ENCODE measurements at places on chromosomes 16 and 17.

DNA sequence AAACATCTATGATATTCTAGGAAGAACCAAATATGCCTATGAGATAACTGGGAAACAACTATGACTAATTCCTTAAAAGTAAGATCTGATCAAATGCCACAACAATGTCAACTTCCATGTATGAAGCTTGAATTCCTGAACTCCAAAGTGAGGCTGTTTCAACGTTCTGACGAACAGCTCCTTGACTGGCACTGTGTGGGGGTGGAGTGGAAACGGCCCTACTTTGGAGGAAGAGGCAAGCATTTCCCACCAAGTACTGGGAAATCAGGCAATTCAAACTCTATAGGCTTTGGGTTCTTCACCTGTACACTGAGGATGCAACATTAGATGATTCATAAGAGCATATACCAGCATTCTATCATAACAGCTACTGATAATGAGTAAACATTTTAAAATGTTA is 187.2 kb downstream of the CDK5R1 start:
- DNase-seq, result no peak

DNA sequence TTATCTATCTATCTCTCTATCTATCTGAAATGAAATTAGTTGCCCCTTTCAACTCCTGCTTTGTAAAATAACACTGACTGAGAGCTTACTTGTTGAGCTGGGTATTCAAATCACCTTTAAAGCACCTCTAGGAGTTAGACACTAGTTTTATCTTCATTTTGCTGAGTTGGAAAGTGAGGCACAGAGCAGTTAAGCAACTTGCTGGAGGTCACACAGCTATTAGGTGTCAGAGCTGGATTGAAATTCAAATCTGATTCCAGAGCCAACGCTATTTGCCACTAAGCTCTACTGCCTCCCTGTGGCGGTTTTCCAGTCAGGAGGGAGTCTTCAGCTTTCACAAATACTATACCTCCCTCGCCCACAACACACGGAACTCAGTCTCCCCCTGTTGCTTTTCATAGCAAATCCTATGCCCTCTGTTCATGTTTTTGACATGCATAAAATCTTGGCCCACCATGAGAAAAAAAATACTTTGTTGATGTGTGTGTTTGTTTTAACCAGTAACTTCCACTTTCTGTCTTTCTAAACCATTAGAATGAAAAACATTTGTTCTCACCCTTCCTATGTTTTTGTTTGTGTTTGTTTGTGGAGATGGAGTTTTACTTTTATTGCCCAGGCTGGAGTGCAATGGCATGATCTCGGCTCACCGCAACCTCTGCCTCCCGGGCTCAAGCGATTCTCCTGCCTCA is 74.8 kb upstream of the SMURF2 start:
- DNase-seq, result no peak

DNA sequence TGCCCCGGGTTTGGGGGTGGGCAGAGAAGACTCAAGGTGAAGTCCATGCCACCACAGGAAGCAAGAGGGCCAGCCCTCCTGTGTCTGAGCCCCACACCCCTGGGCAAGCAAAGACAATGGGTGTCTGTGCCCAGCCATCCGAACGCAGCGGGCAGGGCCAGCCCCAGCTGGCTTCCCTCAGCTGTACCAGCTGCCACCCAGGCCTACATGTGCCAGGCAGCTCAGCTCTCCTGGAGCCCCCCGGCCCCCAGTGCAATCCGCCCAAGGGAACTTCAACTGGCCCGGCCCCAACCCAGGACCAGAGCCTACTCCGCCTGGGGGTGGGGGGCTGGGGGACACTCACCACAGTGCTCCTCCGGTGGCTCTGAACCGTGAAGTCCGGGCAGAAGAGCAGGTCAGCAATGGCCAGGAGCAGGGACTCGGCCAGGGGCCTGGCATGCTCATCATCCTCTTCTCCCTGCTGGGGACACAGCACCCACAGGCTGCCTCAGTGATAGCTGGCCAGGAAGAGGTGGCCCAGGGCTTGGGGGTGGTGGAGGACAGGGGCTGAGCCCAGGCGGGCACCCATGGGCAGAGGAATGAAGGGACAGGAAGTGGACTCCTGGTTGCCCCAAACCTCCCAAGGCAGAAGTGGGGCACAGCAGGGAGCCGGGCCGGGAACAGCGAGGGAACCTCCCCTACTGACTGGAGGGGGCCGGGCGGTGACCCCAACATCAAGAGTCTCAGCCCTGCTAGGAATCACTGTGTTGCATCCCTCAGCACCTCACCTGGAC is 9.8 kb downstream of the HID1 start:
- DNase-seq, result no peak

GRCh38 chr16:83389751-83390150 is 418.0 kb upstream of the HSBP1 start:
- DNase-seq, result no peak

- no peak for DNase-seq
Measured at GRCh38 chr16:47045023-47045422, 71.5 kb upstream of the DNAJA2 start.

DNA sequence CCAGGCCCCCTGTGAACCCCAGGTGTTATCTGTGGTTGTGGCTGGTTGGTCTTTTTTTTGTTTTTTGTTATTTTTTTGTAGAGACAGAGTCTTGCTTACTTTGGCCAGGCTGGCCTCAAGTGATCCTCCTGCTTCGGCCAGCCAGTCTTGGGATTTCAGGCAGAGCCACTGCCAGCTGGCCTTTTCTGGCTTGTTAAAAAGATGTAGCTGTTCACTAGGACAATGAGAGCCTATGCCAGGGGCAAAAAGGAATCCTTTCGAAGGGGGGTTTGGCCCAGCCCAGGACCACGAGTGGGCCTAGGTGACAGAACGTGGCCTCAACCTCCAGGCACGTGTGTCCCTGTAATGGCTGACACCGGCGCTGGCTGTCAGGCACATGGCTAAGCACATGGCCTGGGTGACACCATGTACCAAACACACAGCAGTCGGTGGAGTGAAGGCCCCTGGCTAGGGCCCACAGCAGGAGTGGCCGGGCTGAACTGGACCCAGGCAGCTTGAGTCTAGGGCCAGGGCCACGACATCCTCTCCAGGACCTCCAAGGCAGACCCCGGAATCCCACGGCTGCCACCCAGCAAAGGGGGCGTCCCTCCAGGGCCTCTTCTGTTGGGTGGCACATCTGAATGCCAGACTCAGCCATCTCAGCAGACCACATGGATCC is 6.9 kb upstream of the SLC38A8 start:
- DNase-seq, result no peak

DNA sequence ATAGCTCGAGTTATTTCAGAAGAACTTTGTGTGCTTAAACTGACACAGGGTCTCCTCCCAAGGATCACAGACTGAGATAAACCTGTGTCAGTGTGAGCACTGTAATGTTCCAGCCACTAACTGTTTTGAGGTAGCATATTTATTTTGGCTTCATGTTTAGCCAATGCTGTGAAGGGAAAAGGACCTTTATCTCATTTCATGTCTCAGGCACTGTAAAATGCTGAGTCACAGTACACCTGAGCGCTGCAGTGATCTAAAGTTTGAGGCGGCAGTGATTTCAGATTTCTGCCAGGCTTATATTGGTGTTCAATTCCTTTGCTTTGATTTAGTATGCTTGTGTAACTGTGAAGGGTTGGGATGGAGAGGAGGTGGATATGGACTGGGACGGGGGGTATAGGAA is 3.1 kb upstream of the DNAJA2 start:
- no peak for DNase-seq

DNA sequence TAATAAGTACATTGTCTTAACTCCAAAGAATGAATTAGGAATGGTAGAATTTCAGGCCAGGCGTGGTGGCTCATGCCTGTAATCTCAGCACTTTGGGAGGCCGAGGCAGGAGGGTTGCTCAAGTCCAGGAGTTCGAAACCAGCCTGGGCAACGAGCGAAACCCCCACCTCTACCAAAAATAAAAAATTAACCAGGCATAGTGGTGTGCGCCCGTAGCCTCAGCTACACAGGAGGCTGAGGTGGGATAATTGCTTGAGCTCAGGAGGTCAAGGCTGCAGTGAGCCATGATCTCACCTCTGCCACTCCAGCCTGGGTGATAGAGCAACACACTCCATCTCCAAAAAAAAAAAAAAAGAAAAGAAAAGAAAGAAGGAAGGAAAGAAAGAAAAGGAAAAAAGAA is 18.5 kb upstream of the BBS2 start:
- no peak for DNase-seq

- DNase-seq, result no peak
Measured at GRCh38 chr17:81093619-81094508, 58.9 kb downstream of the BAIAP2 start.

- DNase-seq, result no peak
Measured at GRCh38 chr16:46920402-46921068, 36.4 kb downstream of the GPT2 start.

GRCh38 chr16:21952040-21952792 is 945 bp upstream of the UQCRC2 start:
- no peak for DNase-seq

DNA sequence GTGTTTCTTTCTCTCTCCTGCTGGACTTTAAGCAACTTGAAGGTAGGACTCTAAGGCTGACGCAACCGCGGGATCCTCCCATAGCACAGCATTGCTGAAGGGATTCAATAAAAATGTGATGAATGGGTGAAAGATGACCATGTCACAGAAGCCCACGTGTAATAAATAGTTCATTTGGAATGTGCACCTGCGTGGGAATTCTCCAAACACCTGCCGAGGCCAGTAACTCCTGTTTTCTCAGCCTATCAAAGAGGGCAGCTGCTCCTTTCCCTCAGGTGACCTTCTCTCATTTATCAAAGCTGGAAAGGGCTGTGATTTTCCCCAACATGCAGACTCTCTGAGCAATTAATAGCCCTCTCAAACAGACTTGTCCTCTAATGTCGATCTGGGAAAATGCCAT is 235.7 kb downstream of the STX8 start:
- DNase-seq, result no peak

DNA sequence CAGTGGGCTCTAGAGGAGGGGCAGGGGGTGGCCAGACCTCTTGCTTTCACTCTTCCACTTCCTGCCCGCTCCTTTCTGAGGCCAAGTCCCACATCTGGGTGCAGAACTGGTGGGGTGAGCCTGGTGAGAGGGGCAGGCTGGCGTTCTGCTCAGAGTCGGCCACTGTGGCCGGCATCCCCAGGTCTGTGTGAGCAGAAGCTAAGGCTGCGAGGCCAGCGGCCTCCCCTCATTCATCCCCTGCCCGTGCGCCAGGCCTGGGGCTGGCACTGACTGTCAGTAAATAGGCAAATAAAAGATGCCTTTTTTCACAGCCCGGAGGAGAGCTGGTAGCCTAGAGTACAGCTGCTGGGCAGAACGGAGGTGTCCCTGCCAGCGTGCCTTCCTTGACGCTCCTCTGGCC is 1.2 kb downstream of the DEF8 start:
- DNase-seq, result no peak

- DNase-seq, result no peak
Measured at GRCh38 chr17:43875476-43876147, 28.6 kb downstream of the CD300LG start.

GRCh38 chr16:50887500-50888298 is 145.8 kb downstream of the CYLD start:
- DNase-seq, result peak; percentile 67

DNA sequence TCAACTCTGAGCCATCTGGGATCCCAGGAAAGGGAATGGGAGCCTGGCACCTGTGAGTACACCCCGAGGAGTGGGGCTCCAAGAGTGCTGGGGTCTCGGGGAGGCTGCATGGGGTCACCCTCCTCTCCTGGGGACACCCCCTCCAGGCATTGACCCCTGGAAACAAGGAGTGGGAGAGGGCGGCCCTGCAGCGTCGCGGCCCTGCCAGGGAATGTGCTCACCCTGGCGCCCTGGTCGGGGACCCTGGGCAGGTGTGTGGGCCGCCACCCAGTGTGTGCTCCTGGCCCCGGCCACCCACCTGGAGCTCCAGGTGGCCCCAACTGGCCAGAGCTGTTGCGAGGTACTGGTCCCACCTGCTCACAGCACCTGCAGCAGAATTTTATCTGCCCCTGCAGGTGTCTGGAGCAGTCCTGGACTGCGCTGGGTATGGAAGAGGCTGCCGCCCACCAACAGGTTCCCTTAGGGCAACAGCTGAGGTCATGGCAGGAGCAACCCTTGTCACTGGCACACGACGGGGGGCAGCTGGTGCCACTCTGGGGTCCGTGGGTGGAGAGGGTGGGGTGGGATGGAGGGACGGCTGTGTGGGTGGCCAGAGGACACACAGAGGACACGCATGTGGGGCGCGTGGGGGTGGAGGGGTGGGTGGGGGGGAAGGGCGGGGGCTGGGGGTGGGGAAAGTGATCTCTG is 5.4 kb upstream of the PABPN1L start:
- DNase-seq, result no peak

- DNase-seq, result no peak
Measured at GRCh38 chr16:4607841-4608703, 6.6 kb downstream of the UBALD1 start.

- DNase-seq, result no peak
Measured at GRCh38 chr17:72587156-72587555, 466.3 kb downstream of the SOX9 start.

- no peak for DNase-seq
Measured at GRCh38 chr16:55207693-55208428, 116.1 kb upstream of the IRX6 start.

- DNase-seq, result no peak
Measured at GRCh38 chr16:53415504-53415903, 18.8 kb upstream of the RBL2 start.

GRCh38 chr16:51510416-51510815 is 359.3 kb upstream of the SALL1 start:
- no peak for DNase-seq

DNA sequence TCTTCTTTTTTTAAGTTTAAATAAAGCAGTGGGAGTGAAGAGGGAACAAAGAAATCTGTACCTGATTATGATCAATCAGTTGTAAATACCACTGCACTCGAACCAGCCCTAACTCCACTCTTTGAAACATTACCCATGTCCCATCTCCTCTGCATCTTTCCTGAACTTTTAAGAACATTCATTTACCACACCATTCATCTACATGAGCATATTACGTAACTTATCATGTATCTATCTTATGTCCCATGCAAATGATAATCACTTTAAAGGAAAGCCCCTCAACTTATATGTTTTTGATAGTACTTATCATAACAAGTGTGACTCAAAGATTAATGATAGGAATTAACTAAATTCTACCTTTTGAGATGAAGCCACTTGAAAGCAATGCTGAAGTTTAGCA is 10.7 kb upstream of the BRIP1 start:
- DNase-seq, result no peak

GRCh38 chr17:41717408-41718286 is 5.5 kb downstream of the GAST start:
- no peak for DNase-seq

DNA sequence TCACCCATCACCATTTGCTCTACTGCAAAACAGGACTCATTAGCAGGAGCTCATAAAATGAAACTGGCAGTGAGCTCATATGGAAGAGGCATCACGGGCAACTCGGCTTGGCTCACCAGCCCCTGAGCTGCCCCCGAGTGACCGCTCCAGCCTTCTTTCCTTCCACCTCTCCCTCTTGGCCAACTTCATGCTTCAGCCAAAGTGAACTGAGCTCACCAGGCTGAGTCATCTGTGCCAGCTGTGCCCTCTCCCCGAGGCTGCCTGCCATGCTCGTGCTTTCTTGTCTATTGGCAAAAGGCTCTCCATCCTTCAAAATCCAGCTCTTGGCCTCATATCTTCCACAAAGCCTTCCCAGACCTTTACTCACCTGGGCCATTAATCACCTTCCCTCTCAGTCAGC is 391.4 kb downstream of the WWOX start:
- DNase-seq, result no peak

- DNase-seq, result no peak
Measured at GRCh38 chr17:76188213-76189016, 47.4 kb upstream of the FOXJ1 start.

- no peak for DNase-seq
Measured at GRCh38 chr17:17391668-17392370, 85.0 kb upstream of the MED9 start.
